ENCODE measurements at places on chromosomes 7 and 10.
A peak's percentile ranks its signal among the peaks of the same experiment; 100 is the strongest.

DNA sequence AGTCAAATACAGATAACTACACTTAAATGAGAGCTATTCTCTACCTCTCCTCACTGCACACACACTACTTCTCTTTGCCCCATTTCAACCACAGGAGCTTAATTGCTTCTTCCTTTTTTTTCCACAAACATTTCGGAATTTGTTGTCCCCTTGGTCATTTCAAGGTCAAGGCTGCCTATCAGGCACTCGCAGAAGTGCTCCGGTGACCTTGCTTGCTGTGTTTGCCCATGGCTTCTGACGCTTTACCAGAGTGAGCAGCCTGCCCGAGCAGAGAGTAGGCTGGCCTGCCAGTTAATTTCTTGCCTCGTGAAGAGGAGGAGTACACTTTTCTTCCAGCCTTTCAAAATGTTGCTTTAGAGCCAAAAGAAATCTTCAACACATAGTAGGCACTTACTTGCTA is 297.1 kb upstream of the LRGUK start:
- no peaks in the 10 kb centered on the region for H3K36me3 ChIP-seq
- no peaks in the 10 kb centered on the region for H3K4me1 ChIP-seq
- H3K27ac ChIP-seq = no peak overlapping the region
- H3K27me3 ChIP-seq = no peaks in the 10 kb centered on the region
- H3K4me3 ChIP-seq = no peak overlapping the region

DNA sequence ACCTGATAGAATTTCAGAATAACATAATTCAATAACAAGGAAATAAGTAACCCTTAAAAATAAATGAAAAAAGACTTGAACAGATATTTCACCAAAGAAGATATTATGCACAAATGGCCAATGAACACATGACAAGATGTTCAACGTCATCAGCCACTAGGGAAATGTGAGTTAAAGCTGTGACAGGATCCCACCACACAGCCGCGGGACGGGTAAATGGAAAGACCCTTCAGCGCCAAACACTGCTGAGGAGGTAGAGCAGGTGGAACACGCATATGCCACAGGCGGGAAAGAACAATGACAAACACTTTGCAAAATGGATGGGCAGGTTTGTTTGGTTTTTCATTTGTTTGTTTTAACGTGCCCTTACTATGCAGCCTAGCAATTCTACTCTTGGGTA is 86.1 kb upstream of the RNF32 start:
- H3K36me3 ChIP-seq = no peaks in the 10 kb centered on the region
- DNase-seq = no peak
- H3K4me3 ChIP-seq = no peak overlapping the region
- no peaks in the 10 kb centered on the region for H3K27me3 ChIP-seq
- H3K4me1 ChIP-seq = no peaks in the 10 kb centered on the region
- H3K27ac ChIP-seq = no peak overlapping the region

DNA sequence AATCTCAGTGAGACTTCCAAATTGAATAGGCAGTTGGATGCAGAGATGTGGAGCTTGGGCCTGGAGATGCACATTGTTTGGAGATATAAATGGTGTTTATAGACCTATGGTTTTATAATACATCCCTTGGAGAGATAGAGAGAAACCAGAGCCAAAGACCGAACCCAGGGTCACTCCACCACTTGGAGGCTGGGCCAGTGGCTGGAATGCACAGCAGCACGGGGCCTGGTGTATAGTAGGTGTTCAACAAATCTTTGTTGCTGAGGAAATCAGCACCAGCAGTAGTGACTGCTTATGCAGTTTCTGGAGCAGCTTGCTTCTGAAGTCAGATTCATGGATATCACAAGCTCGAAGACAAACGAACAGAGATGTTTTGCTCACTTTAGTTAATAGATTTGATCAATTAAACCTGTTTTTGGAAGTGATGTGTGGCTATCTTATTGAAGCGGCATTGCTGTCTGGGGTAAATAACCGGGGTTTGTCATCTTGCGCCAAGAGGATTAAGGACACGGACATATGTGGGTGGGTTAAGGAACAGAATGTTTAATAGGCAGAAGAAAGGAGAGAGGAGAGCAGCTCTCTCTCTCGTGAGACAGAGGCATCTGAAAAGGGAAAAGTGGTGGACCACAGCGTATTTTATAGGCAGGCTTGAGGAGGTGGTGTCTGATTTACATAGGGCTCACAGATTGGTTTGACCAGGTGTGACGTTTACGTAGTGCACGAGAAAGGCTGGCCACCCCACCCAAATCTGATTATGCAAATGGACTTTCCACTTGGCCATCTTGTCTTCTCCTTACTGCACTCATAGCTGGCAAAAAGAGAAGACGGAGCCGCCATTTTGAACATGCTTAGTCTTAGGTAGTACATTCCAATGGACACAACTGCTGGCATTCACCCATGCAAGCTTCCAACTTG is 11.1 kb downstream of the RBP4 start:
- H3K4me3 ChIP-seq = no peak overlapping the region
- no peak overlapping the region for H3K27ac ChIP-seq
- no peaks in the 10 kb centered on the region for H3K4me1 ChIP-seq
- no peak for DNase-seq
- no peaks in the 10 kb centered on the region for H3K36me3 ChIP-seq

- DNase-seq = no peak
- peaks cover 11% of the 10 kb centered on the region for H3K4me1 ChIP-seq
- H3K36me3 ChIP-seq = no peaks in the 10 kb centered on the region
- no peak overlapping the region for H3K27ac ChIP-seq
- H3K4me3 ChIP-seq = no peak overlapping the region
- H3K27me3 ChIP-seq = no peaks in the 10 kb centered on the region
Measured at GRCh38 chr10:456486-456885, 233.0 kb downstream of the DIP2C start.

GRCh38 chr10:102264371-102264770 is 19.0 kb downstream of the GBF1 start:
- DNase-seq = no peak
- H3K36me3 ChIP-seq = peaks cover 17% of the 10 kb centered on the region
- no peaks in the 10 kb centered on the region for H3K27me3 ChIP-seq
- no peak overlapping the region for H3K4me3 ChIP-seq
- no peak overlapping the region for H3K27ac ChIP-seq

- H3K27ac ChIP-seq = no peak overlapping the region
- peak overlapping the region; percentile 55 for H3K4me3 ChIP-seq
- H3K36me3 ChIP-seq = no peaks in the 10 kb centered on the region
- DNase-seq = peak; percentile 15
Measured at GRCh38 chr7:127253281-127254162, 781 bp upstream of the GRM8 start.

- H3K27ac ChIP-seq = no peak overlapping the region
- peaks cover 33% of the 10 kb centered on the region for H3K27me3 ChIP-seq
- no peaks in the 10 kb centered on the region for H3K36me3 ChIP-seq
- no peaks in the 10 kb centered on the region for H3K4me1 ChIP-seq
- DNase-seq = no peak
Measured at GRCh38 chr10:6418167-6418566, 161.9 kb downstream of the PRKCQ start.

GRCh38 chr10:69696073-69696731 is 66.2 kb downstream of the FAM241B start:
- no peaks in the 10 kb centered on the region for H3K36me3 ChIP-seq
- no peak overlapping the region for H3K27ac ChIP-seq
- no peak overlapping the region for H3K4me3 ChIP-seq
- H3K4me1 ChIP-seq = no peaks in the 10 kb centered on the region
- DNase-seq = peak; percentile 69
- peaks cover 6% of the 10 kb centered on the region for H3K27me3 ChIP-seq

- H3K4me3 ChIP-seq = no peak overlapping the region
- no peak overlapping the region for H3K27ac ChIP-seq
- DNase-seq = no peak
- H3K36me3 ChIP-seq = no peaks in the 10 kb centered on the region
- no peaks in the 10 kb centered on the region for H3K27me3 ChIP-seq
Measured at GRCh38 chr10:110273474-110273873, 31.2 kb downstream of the SMNDC1 start.

DNA sequence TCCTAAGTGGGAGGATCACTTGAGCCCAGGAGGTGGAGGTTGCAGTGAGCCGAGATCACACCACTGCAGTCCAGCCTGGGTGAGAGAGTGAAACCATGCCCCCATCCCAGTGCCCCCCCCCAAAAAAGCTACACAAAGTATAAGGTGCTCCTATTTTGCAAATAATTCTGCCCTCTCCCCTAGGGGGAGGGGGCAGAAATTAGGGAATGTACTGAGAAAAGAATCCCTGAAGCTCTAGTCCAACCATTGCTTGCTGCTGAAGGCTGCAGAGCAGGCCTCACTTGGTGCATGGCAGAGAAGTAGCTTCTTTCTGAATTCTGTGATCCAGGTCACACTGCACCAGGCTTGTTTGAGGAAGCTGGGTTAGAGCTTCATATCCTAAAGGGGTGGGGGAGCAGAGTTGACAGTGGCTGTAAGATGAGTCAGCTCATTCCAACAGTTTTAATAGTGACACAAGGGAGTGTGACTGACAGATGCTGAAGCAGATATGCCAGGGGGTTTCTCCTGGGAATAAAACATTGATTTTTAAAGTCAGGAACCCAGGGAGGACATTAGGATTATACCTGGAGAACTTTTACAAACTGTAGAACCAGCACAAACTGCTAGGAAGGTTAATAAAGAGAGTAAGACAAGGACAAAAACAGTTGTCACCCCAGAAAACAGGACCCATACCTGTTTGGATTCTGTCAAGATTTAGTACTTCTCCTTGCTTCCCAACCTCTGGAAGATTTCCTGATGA is 32.8 kb upstream of the STRIP2 start:
- no peak overlapping the region for H3K27ac ChIP-seq
- DNase-seq = no peak
- no peaks in the 10 kb centered on the region for H3K36me3 ChIP-seq
- H3K27me3 ChIP-seq = no peaks in the 10 kb centered on the region
- peaks cover 15% of the 10 kb centered on the region for H3K4me1 ChIP-seq

- H3K36me3 ChIP-seq = peaks cover 12% of the 10 kb centered on the region
- peak overlapping the region; percentile 79 for H3K27ac ChIP-seq
- H3K4me3 ChIP-seq = peak overlapping the region; percentile 86
- H3K27me3 ChIP-seq = no peaks in the 10 kb centered on the region
Measured at GRCh38 chr7:6730343-6730633, 23.5 kb upstream of the ZNF12 start.

DNA sequence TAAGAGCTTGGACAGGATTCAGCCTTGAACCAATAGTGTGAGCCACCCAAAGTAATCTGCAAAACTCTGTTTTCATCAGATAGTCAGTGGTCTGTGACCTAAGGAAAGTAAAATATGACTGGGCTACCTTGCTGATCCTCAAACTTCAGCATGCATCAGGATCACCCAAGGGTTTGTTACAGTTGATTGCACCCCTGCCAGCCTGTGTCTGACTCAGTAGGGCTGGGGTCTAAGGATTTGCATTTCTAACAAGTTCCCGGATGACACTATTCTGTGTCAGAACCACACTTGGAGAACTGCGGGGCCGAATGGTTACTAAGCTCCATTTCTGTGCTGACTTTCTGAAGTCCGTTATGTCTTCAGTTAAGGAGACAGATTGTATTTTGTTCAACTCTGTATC is 40.6 kb upstream of the TSPAN13 start:
- H3K36me3 ChIP-seq = no peaks in the 10 kb centered on the region
- H3K4me1 ChIP-seq = no peaks in the 10 kb centered on the region
- H3K27ac ChIP-seq = no peak overlapping the region
- H3K4me3 ChIP-seq = no peak overlapping the region
- H3K27me3 ChIP-seq = no peaks in the 10 kb centered on the region

DNA sequence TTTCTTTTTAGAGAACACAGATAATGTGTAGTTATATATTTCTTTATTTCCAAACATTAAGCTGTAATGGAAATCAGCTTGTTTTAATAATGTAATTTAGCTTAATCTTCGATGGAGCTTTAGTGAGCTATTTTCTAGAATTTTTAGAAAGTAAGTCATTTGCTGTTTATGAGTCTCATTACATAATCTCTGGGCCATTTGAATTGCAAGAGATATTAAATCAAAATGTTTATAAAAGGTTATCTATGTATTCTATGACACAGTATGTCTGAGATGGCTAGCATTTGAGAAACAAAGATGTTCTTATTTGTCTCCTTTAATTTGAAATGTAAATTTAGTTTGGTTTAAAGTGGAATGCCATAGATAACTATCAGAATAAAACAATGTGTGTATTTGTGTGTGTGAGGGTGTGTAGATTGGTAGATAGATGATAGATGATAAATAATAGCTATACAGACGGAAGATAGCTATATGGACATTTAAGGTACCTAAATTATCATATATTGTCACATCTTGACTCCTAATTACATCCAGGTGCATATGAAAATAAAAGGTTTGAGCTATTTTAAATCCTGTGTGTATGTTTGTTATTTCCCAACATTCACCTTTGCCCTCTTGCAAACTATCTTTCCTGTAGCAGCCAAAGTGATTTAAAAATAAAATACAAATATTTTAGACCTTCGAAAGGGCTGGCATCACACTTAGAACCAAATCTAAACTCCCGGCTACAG is 478.0 kb upstream of the KLF6 start:
- H3K27ac ChIP-seq = no peak overlapping the region
- H3K4me1 ChIP-seq = peaks cover 7% of the 10 kb centered on the region
- DNase-seq = no peak
- H3K4me3 ChIP-seq = no peak overlapping the region
- no peaks in the 10 kb centered on the region for H3K27me3 ChIP-seq

GRCh38 chr7:156019308-156019707 is 207.0 kb upstream of the SHH start:
- H3K4me1 ChIP-seq = no peaks in the 10 kb centered on the region
- H3K4me3 ChIP-seq = no peak overlapping the region
- no peaks in the 10 kb centered on the region for H3K27me3 ChIP-seq
- no peak overlapping the region for H3K27ac ChIP-seq
- no peak for DNase-seq
- no peaks in the 10 kb centered on the region for H3K36me3 ChIP-seq

- DNase-seq = no peak
- H3K36me3 ChIP-seq = no peaks in the 10 kb centered on the region
- no peaks in the 10 kb centered on the region for H3K4me1 ChIP-seq
- no peaks in the 10 kb centered on the region for H3K27me3 ChIP-seq
- no peak overlapping the region for H3K4me3 ChIP-seq
Measured at GRCh38 chr10:28850784-28851183, 173.5 kb downstream of the BAMBI start.
